HFFc6 (cell line): ENCODE measurements at places on chromosomes 11 and 22. TPM values are rescaled to one million over a fixed set of nuclear protein-coding genes. Genes with fewer than 3 reads are reported as not detected.
A peak's percentile ranks its signal among the peaks of the same experiment; 100 is the strongest.

The SGSM1 gene
- total RNA-seq = not detected in 2 replicates

The OR8D1 gene
- total RNA-seq = not detected in 3 replicates

The PPARA gene
- 13.9 to 16.4 TPM (median 15.1 TPM) in 3 replicates for total RNA-seq

The POU2AF3 gene
- total RNA-seq = not detected in 3 replicates

The GPHA2 gene
- not detected in 3 replicates for total RNA-seq

The SCGB1A1 gene
- not detected in 3 replicates for total RNA-seq

The CNGA4 gene
- not detected in 3 replicates for total RNA-seq

The CRYAB gene
- 49.1 to 101 TPM (median 51.6 TPM) in 3 replicates for total RNA-seq

DNA sequence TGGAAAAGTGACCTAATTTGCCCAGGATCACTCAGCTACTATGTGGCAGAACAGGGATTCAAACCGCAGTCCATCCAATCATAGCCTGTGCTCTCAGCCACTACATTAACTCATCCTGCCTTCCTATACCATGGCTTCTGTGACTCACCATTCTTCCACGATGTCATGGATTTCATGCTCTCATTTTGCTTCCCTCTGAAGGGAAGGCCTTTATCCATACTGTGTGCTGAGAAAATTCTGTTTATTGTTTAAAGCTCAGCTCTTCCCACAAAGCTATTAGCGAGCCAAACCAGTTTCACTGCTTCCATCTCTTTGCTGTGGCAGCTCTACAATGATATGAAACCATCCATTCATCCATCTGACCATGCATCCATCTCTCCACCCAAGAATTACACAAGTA lies 289.9 kb downstream of the TENM4 start:
- 0 out of 2 replicates have a peak, but pooled peaks cover under 1% of the 10 kb centered on the region for H3K4me1 ChIP-seq
- no peaks in the 10 kb centered on the region for H3K27me3 ChIP-seq
- H3K4me3 ChIP-seq = no peak overlapping the region
- H3K27ac ChIP-seq = no peak overlapping the region
- peaks cover 5% of the 10 kb centered on the region; the same call in 1 of the 2 replicates for H3K36me3 ChIP-seq

DNA sequence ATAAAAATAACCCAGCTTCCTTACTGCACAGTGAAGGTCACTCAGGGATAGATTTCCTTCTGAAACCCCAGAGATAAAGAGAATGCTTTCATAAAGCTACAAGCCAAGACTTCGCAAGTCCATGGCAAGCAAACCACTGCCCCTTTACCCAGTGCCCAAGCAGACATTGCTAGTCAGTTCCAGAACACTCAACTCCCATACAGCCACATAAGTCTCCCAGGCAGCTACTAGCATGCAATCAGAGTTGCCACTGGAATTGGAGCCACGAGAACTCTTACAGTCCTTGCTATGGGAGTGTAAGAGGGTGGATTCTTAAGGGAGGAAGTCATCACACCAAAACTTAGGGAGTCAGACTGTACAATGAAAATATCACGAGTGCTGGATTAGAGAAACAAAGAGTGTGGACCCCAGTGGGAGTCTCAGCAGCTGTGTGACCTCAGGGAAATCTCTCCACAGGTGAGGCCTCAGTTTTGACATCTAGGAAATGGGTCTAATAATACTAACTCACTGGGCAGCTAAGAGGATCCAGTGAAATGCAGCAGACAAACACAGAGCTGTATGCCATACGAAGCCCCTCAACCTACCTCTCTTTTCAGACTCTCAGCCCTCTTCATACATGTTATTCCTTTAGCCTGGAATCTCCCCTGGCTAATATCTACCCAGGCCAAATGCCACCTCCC lies 526.6 kb downstream of the MN1 start:
- H3K27me3 ChIP-seq = peaks cover 29% of the 10 kb centered on the region; the same call in 1 of the 2 replicates
- peaks cover 5% of the 10 kb centered on the region; the same call in 1 of the 2 replicates for H3K36me3 ChIP-seq
- H3K27ac ChIP-seq = no peak overlapping the region
- H3K4me3 ChIP-seq = no peak overlapping the region

- no peak for DNase-seq
- H3K27me3 ChIP-seq = peaks cover 31% of the 10 kb centered on the region
- peaks cover 7% of the 10 kb centered on the region; the same call in 1 of the 2 replicates for H3K4me1 ChIP-seq
- H3K36me3 ChIP-seq = no peaks in the 10 kb centered on the region
Measured at GRCh38 chr22:39947220-39948216, 12.7 kb upstream of the TMA7B start.

GRCh38 chr11:106962995-106963394 lies 55.3 kb downstream of the GUCY1A2 start:
- no peak for DNase-seq
- H3K4me3 ChIP-seq = no peak overlapping the region
- peaks cover 22% of the 10 kb centered on the region; the same call in 1 of the 2 replicates for H3K4me1 ChIP-seq
- no peak overlapping the region for H3K27ac ChIP-seq

DNA sequence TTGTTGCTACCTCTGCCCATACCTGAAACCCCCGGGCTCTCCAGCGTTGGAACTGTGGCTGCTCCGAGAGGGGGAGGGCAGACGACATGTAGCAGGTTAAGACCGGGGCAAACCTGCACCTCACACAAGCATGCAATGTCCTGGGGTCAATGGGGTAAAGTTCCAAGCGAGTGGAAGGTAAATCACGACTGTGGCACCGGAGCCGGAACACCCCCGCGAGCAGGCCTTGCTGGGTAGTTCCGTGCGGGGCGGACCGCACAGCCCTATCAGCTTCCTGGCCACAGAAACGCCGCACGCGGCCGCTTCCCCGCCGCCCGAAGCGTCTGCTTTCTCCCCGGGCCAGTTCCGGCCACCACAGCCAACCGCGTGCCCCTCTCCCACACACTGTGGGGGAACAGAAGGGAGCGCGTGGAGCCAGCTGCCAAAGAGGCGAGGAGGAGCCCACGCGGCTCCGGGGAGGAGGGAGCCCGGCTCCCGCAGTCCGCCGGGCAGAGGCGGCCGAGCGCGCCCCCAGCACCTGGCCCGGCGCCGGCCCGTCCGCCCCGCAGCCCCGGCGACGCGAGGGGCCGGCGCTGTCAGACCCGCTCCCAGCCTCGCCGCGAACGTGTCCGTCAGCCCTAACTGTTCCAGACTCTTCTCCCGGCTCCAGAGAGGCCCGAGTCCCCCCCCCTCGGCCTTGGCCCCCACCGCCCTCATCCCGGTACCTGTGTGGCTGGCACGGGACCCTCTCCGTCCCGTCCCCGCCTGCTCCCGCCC lies 1.6 kb downstream of the SPTBN2 start:
- DNase-seq = no peak
- no peak overlapping the region for H3K27ac ChIP-seq
- H3K27me3 ChIP-seq = peaks cover 49% of the 10 kb centered on the region
- peak overlapping the region; percentile 51 for H3K4me3 ChIP-seq
- peaks cover 7% of the 10 kb centered on the region for H3K4me1 ChIP-seq

- H3K4me3 ChIP-seq = no peak overlapping the region
- no peaks in the 10 kb centered on the region for H3K4me1 ChIP-seq
- H3K36me3 ChIP-seq = no peaks in the 10 kb centered on the region
- DNase-seq = no peak
- H3K27ac ChIP-seq = no peak overlapping the region
Measured at GRCh38 chr11:2687782-2688191, 12.0 kb downstream of the KCNQ1OT1 start.

DNA sequence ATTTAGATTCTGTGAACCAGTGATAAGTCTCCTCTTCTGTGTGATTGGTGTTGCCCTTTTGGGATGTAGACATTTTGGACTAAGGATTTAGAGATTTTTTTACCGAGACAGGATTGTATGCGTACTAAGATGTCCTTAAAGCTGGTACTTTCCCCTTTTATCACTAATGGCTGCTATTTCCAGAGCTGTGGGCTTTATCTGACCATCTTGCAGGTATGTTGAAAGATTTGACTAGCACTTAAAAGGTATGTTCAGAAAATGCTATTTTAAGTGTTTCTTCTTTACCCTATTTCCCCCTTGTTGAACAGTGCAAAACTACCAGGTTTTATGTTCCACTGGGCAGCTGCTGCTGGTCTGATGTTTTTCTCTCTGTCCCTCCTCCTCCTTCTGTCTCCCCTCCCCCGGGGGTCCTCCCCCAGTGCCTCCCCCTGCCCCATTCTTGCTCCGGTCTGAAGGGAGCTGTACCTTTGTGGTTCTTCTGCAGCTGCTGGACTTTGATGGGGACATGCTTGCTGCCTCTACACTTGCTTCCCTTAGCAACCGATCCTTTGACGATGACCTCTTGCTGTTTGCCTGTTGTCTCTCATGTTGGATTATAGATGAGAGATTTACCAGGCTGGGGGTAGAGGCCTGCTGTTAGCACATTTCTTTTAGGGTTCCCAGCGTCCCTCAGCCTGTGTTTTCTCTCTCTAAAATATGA lies 59.6 kb downstream of the ZNRF3 start:
- peaks cover 20% of the 10 kb centered on the region for H3K36me3 ChIP-seq
- peaks cover 15% of the 10 kb centered on the region for H3K4me1 ChIP-seq
- no peak overlapping the region for H3K4me3 ChIP-seq
- DNase-seq = no peak

DNA sequence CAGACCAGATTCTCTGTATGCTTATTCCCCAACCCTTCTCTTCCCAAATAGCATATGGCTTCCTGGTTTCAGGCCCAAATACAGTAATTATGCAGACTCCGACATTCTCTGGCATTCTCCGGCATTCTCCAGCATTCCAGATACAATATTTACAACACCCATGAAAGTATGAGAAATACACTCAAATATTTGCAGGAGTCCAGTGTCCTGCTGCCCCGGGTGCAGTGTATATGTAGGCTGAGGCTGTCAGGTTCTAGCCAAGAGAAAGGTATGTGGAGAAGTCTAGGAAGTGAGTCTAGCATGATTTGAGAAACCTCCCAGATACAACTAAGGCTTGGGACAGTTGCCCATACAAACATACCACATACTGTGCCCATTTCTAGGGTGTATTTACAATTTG lies 160.7 kb downstream of the SOX6 start:
- peak; percentile 66 for DNase-seq
- no peak overlapping the region for H3K4me3 ChIP-seq
- H3K27ac ChIP-seq = peak overlapping the region; percentile 60; the same call in 1 of the 2 replicates
- H3K27me3 ChIP-seq = no peaks in the 10 kb centered on the region

- DNase-seq = peak; percentile 95
- peak overlapping the region; percentile 97 for H3K27ac ChIP-seq
- H3K4me1 ChIP-seq = peaks cover 24% of the 10 kb centered on the region
- H3K4me3 ChIP-seq = peak overlapping the region; percentile 74
- 0 out of 2 replicates have a peak, but pooled peaks cover 4% of the 10 kb centered on the region for H3K36me3 ChIP-seq
- peaks cover 2% of the 10 kb centered on the region for H3K27me3 ChIP-seq
Measured at GRCh38 chr22:44448271-44448830, 49.7 kb downstream of the RTL6 start.

GRCh38 chr11:122158171-122158570 lies 42.2 kb upstream of the BLID start:
- peak overlapping the region; percentile 75 for H3K4me3 ChIP-seq
- peak overlapping the region; percentile 87 for H3K27ac ChIP-seq
- H3K27me3 ChIP-seq = peaks cover 2% of the 10 kb centered on the region; the same call in 1 of the 2 replicates
- H3K36me3 ChIP-seq = peaks cover 90% of the 10 kb centered on the region
- no peak for DNase-seq

- H3K4me1 ChIP-seq = peaks cover 25% of the 10 kb centered on the region
- peak overlapping the region; percentile 85 for H3K4me3 ChIP-seq
- peaks cover 2% of the 10 kb centered on the region; the same call in 1 of the 2 replicates for H3K27me3 ChIP-seq
- DNase-seq = no peak
- H3K36me3 ChIP-seq = no peaks in the 10 kb centered on the region
Measured at GRCh38 chr22:28883917-28884746, 760 bp downstream of the ZNRF3 start.

GRCh38 chr11:16713594-16713993 lies 24.9 kb upstream of the C11orf58 start:
- H3K36me3 ChIP-seq = no peaks in the 10 kb centered on the region
- peaks cover 2% of the 10 kb centered on the region; the same call in 1 of the 2 replicates for H3K27me3 ChIP-seq
- H3K27ac ChIP-seq = no peak overlapping the region
- no peaks in the 10 kb centered on the region for H3K4me1 ChIP-seq
- no peak overlapping the region for H3K4me3 ChIP-seq

DNA sequence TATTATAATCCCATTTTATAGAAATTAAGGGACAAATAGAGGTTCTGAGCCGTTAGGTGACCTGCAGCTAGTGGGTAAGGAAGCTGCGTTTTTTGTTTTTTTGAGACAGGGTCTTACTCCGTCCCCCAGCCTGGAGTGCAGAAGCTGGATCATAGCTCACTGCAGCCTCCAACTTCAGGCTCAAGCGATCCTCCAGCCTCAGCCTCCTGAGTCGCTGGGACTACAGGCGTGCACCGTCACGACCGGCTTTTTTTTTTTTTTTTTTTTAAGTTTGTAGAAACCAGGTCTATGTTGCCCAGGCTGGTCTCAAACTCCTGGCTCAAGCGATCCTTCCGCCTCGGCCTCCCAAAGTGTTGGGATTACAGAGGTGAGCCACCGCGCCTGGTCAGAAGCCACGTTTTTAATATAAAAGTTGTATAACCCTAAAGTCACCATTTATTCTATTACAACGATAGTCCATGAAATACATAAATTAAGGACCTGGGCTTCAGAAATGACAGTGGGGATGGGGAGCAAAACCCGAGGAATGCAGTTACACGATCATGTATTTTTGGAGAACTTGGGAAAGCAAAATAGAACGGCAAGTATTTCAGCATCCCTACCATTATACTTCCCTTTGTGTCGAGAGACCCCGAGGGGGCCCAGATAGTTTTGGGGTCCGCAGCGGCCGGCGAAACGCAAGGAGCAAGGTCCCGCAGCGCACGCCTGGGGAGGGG lies 638 bp downstream of the SAAL1 start:
- no peak for DNase-seq
- peaks cover 25% of the 10 kb centered on the region for H3K4me1 ChIP-seq
- peak overlapping the region; percentile 96 for H3K4me3 ChIP-seq
- peak overlapping the region; percentile 81 for H3K27ac ChIP-seq
- H3K27me3 ChIP-seq = no peaks in the 10 kb centered on the region; the same call in 1 of the 2 replicates
- H3K36me3 ChIP-seq = peaks cover 11% of the 10 kb centered on the region; the same call in 1 of the 2 replicates

DNA sequence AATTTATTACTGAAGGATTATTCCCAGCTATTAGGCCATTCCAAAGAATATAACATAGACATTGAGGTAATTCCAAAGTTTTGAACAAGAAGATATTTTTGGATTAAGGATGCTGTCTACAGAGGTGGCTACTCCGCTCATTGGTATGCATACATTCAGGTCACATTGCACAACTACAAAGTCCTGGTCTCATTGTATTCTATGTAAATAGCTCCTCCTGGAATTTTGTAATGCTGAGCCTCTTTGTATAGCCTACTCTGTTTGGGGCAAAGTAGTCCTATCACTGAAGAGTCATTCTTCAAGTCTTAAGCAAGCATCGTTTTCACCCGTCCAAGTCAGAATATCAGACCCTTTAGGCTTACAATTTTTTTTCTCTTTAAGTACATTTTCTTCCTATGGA lies 142.4 kb downstream of the KIF18A start:
- peaks cover 26% of the 10 kb centered on the region for H3K4me1 ChIP-seq
- H3K36me3 ChIP-seq = no peaks in the 10 kb centered on the region
- H3K4me3 ChIP-seq = no peak overlapping the region
- H3K27me3 ChIP-seq = no peaks in the 10 kb centered on the region; the same call in 1 of the 2 replicates
- H3K27ac ChIP-seq = no peak overlapping the region
